Sigmoid colon (tissue), 7 donors: ENCODE measurements at places on chromosomes 6 and 20. TPM values are rescaled to one million over a fixed set of nuclear protein-coding genes. Genes with fewer than 3 reads are reported as not detected.

Gene KIF25
- not detected for total RNA-seq

Gene TRIM10
- not detected for total RNA-seq

DNA sequence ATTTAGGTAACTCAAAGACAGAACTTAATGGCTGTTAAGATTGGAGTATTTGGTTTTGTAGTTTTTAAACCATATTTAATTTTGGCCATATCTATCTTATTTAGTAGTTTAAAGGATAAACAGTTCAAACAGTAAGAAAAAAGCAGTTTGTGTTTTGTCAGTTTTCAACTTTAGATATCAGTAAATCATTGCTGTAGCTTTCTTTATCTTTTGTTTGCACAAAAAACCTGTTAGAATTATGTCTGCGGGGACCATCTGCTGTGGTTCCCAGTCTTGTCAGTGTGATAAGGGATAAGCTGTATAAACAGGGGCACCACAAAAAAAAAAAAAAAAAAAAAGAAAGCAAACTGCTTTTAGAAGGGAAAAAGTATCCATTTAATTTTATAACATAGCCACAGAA is 40.9 kb downstream of the CDKAL1 start:
- no peaks in the 10 kb centered on the region for H3K36me3 ChIP-seq
- no peak overlapping the region for H3K27ac ChIP-seq
- H3K27me3 ChIP-seq, result no peaks in the 10 kb centered on the region
- H3K4me3 ChIP-seq, result no peak overlapping the region
- H3K4me1 ChIP-seq, result no peaks in the 10 kb centered on the region

DNA sequence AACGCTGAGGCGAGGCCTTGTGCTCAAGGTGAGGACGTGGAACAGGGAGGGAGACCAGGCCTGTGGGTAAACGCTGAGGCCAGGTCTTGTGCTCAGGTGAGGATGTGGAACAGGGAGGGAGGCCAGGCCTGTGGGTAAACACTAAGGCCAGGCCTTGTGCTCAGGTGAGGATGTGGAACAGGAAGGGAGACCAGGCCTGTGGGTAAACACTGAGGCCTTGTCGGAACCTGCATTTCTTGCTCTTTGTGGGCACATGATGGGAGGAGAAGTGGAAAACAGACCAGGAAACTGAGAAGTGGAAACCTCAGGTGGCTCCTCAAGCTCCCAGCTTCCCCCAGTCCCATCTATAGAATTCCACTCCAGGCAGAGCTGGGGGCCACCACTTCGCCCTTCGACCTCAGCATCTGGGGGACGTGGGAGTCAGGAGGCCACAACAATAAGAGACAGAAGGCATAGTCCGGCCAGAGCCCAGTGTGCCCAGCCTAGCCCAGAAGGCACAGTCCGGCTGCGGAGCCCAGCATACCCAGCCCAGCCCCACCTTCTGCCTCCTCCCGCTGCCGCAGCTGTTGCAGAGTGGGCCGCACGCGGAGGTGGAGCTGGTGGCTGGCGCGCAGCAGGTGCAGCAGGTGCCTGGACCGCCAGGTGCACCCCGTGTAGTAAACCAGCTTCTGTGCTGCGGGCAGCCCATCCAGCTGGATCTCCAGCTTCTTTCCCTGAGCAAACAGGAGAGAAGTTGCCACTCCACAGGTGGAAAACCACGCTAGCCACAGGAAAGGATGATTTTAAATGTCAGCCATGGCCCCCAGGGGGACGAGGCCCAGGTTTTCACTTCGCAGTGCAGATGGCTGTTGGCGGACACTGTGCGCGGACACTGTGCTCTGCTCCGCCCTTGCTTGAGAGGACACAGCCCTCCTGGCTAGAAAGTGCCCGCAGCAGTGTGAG is 17.5 kb downstream of the FRMD1 start:
- DNase-seq, result no peak
- H3K4me1 ChIP-seq, result no peaks in the 10 kb centered on the region
- no peaks in the 10 kb centered on the region for H3K27me3 ChIP-seq
- no peak overlapping the region for H3K27ac ChIP-seq
- H3K36me3 ChIP-seq, result no peaks in the 10 kb centered on the region
- H3K4me3 ChIP-seq, result no peak overlapping the region

DNA sequence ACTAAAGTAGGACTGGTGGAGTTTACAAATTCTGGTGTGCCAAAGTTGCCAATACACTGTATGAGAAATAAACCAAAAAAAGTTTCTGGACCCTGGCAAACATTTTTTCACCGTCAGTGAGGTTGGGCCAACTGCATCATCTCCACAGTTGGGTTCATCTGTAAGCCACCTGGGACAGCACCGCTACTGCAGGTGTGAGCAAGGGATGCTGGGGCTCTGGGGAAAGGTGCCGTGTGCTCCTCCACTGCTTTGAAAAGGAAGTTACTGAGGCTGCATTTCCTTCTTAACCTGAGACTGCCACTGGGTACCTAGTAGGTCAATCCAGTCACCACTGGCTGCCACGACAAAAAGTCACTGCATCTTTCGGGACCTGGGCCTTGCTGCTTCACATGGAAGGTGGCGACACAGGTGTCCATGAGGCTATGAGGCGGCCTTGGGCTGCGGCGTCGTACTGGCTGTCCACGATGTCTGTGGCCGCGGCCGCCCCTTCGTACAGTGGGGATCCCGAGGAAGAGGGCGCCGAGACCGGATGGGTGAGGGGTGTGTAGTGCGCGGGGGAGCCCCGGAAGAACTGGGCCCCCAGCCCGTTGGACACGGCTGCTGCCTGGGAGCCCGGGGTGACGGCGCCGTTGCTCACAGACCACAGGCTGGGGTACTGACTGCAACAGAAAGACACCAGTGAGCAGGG is 9.6 kb downstream of the TBXT start:
- H3K36me3 ChIP-seq, result no peaks in the 10 kb centered on the region
- H3K27ac ChIP-seq, result no peak overlapping the region
- DNase-seq, result no peak
- no peak overlapping the region for H3K4me3 ChIP-seq
